ENCODE measurements at places on chromosomes 16 and 17.

DNA sequence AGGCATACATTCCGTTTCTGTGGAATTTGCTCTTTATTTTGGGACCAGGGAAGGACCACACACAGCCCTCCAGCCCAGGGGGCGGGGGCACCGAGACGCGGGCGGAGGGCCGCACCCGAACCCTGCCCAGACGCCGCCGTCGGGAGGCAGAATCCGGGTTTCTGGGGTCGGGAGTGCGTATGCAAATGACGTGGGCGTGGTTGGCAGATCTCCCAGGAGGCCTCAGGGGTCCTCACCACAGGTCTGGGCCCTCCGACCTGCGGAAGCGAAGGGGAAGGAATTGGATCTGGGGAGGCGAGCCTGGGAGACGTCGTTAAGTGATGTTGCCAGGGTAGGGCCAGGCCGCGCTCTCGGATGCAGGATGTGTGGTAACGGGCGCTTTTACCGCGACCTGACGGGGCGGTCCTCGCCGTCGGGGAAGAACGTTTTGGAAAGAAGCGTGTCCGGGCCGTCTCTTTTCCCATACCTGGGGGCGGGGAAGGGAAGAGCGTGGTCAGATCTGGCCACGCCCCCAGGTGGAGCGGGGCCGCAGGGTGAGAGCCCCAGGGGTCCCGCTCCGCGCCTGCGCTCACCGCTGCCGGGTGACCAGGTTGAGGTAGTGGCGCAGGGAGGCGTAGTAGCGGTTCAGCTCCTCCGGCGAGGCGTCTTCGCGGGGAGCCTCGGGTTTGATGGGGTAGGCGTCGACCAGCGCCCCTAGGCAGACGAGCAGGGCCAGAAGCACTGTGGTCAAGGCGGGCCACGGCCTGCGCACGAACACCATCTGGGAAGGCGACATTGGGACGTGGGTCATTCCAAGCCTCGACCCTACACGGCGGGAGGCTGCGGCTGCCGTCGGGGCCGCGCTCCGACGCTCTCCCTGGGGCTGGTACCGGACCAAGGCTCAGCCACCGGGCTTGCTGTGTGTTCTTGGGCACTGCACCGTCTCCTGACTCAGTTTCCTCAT, 745 bp downstream of the PYY start:
- peaks cover 2% of the 10 kb centered on the region for H3K4me1 ChIP-seq
- no peak for DNase-seq

- no peak overlapping the region for H3K4me3 ChIP-seq
- H3K27me3 ChIP-seq = peaks cover 13% of the 10 kb centered on the region
- H3K4me1 ChIP-seq = no peaks in the 10 kb centered on the region
- H3K36me3 ChIP-seq = no peaks in the 10 kb centered on the region
- H3K27ac ChIP-seq = no peak overlapping the region
Measured at GRCh38 chr16:88378401-88378800, 4.4 kb upstream of the ZNF469 start.

GRCh38 chr17:19619705-19620325, 28.7 kb upstream of the ALDH3A2 start:
- H3K36me3 ChIP-seq = no peaks in the 10 kb centered on the region
- no peaks in the 10 kb centered on the region for H3K4me1 ChIP-seq

- no peaks in the 10 kb centered on the region for H3K36me3 ChIP-seq
- no peak overlapping the region for H3K4me3 ChIP-seq
- no peak overlapping the region for H3K27ac ChIP-seq
- no peaks in the 10 kb centered on the region for H3K27me3 ChIP-seq
Measured at GRCh38 chr16:3467921-3468320, 24.4 kb downstream of the NAA60 start.

DNA sequence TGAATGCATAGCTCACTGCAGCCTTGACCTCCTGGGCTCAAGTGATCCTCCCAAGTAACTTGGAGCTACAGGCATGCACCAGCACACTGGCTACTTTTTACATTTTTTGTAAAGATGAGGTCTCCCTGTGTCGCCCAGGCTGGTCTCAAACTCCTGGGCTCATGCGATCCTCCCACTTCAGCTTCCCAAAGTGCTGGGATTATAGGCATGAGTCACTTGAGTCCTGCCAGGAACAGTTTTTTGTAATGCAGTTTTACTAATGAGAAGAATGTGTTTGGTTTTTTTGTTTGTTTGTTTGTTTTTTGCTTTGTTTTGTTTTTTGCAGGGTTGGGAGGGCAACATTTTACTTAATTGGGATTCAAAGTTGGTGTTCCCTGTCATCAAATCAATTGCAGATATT, 22.2 kb downstream of the SOST start:
- no peak overlapping the region for H3K27ac ChIP-seq
- peaks cover 5% of the 10 kb centered on the region for H3K36me3 ChIP-seq
- H3K27me3 ChIP-seq = peaks cover 54% of the 10 kb centered on the region
- H3K4me3 ChIP-seq = no peak overlapping the region

DNA sequence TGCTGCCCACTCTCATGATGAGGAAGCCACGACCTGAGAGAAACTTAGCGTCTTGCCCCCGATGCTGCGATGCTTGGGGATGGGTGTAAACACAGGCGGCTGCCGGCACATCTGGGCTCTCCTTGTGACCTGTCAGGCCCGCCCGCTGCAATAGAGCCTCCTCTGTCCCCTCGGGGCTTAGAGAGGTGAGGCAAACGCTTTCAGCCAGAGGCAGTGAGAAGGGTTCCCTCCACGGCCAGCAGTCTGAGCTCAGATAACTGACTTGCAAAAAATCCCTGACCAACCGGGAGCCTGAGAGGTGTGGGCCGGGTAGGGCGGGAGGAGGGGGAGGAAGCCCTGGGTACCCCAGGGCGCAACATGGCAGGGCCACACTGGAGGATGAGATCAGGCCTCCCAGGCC, 260.6 kb downstream of the C16orf95 start:
- no peak overlapping the region for H3K27ac ChIP-seq
- peaks cover 2% of the 10 kb centered on the region for H3K36me3 ChIP-seq
- no peaks in the 10 kb centered on the region for H3K4me1 ChIP-seq
- no peak overlapping the region for H3K4me3 ChIP-seq
- H3K27me3 ChIP-seq = peaks cover 46% of the 10 kb centered on the region
- DNase-seq = no peak

- no peaks in the 10 kb centered on the region for H3K4me1 ChIP-seq
- H3K27me3 ChIP-seq = no peaks in the 10 kb centered on the region
- peaks cover 9% of the 10 kb centered on the region for H3K36me3 ChIP-seq
- no peak overlapping the region for H3K4me3 ChIP-seq
- no peak for DNase-seq
Measured at GRCh38 chr16:80611930-80612327, 71.1 kb downstream of the DYNLRB2 start.

DNA sequence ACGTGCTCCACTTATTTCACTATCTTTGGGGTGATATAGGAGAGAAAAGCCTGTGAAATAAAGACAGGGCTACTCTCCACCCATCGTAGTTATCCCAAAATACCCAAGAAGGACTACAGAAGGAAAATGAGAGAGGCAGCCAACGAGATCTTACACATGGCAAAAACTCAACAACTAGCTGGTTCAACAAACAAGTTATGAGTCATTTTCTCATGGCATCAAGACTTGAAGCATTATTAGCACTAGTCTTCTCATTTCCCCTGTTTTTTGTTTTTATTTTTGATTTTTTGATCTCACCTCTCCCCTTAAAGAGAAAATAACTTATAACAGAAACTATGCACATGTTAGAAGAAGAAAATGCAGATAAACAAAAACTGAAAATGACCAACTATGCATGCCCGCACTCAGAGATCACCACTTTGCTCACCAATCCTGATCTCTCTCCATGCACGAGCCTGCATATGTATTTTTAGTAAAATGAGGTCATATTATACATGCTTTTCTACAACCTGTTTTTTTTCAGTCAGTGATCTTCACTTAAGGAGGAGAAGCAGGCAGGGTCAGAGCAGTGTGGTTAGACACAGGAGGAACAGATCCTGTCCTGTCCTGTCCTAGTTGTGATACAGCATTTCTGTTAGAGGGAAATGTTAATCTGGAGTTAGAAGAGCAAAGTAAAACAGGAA, 22.8 kb downstream of the FAM117A start:
- peaks cover 73% of the 10 kb centered on the region for H3K4me1 ChIP-seq
- peak overlapping the region; percentile 98 for H3K27ac ChIP-seq
- H3K27me3 ChIP-seq = no peaks in the 10 kb centered on the region
- DNase-seq = no peak
- H3K4me3 ChIP-seq = peak overlapping the region; percentile 88
- H3K36me3 ChIP-seq = peaks cover 5% of the 10 kb centered on the region

GRCh38 chr17:54920819-54921218, 20.2 kb downstream of the TOM1L1 start:
- no peak for DNase-seq
- no peak overlapping the region for H3K4me3 ChIP-seq
- H3K27me3 ChIP-seq = peaks cover 9% of the 10 kb centered on the region
- H3K4me1 ChIP-seq = no peaks in the 10 kb centered on the region

- H3K4me1 ChIP-seq = peaks cover 37% of the 10 kb centered on the region
- peaks cover 2% of the 10 kb centered on the region for H3K36me3 ChIP-seq
- DNase-seq = no peak
Measured at GRCh38 chr17:82303944-82304808, 13.2 kb downstream of the CD7 start.

DNA sequence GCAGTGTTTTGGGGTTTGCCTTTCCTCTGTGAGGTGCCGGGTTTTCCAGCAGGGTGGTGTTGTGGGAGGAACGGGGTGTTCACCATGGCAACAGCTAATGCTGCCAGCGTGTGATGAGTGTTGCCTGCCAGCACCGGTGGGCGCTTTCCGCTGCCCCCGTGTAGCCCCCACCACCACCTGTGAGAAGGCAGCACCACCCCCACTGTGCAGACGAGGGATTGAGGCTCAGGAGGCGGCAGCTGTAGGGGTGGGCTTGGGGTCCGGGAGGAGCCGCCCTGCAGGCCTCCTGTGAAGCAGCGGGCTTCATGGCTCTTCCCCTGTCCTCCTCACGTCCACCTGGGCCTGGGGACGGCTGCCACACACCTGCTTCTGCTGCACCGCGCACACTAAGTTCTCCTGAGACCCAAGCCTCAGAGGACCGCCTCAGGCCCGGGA, 5.2 kb downstream of the RAB40C start:
- no peak for DNase-seq
- H3K4me1 ChIP-seq = peaks cover 29% of the 10 kb centered on the region
- H3K27me3 ChIP-seq = no peaks in the 10 kb centered on the region
- H3K36me3 ChIP-seq = no peaks in the 10 kb centered on the region
- no peak overlapping the region for H3K4me3 ChIP-seq

DNA sequence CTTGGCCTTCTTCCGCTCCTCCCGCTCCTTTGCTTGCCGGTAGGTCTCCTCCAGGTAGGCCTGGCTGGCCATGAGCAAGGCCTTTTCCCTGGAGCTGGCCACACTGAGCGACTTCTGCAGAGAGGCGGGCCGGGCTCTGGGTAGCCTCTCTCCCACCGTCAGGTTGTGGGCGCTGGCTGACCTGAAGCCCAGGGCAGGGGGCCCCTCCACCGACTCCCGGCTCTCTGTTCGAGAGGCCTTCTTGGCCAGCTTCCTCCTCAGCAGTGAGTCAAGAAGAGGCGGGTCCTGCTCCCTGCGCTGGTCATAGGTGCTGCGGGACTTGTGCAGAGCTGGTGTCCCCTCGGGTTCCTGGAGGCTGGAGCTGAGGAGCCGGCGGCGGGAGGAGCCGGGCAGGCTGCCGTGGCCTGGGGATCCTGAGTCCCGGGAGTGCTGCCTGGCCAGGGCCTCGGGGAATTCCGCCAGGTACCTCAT, 12.8 kb downstream of the GPR179 start:
- H3K36me3 ChIP-seq = peaks cover 7% of the 10 kb centered on the region
- peaks cover 51% of the 10 kb centered on the region for H3K27me3 ChIP-seq

DNA sequence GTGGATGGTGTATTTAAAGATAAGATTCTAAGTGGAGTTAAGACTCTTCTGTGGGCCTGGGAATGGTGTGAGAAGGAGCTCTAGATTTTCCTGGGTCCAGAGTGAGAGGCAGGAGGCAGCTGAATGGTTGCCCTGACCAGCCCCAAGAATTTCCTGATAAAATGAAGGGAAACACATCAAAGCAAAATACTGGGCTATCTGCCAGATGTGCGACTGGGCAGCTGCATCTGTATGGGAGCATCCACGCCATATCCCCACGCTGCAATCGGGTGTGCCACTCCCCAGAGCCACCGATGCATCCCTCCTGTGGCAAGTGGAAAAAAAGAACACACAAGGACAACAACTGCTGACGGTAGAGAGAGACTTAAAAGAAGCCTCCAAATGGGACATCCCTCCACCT, 84.3 kb upstream of the COX10 start:
- no peak overlapping the region for H3K27ac ChIP-seq
- peaks cover 10% of the 10 kb centered on the region for H3K36me3 ChIP-seq
- DNase-seq = no peak
- no peak overlapping the region for H3K4me3 ChIP-seq
- H3K4me1 ChIP-seq = peaks cover 4% of the 10 kb centered on the region

GRCh38 chr16:54050459-54051210, 236.0 kb downstream of the IRX3 start:
- no peak overlapping the region for H3K4me3 ChIP-seq
- H3K36me3 ChIP-seq = no peaks in the 10 kb centered on the region
- DNase-seq = no peak
- peaks cover 5% of the 10 kb centered on the region for H3K4me1 ChIP-seq

DNA sequence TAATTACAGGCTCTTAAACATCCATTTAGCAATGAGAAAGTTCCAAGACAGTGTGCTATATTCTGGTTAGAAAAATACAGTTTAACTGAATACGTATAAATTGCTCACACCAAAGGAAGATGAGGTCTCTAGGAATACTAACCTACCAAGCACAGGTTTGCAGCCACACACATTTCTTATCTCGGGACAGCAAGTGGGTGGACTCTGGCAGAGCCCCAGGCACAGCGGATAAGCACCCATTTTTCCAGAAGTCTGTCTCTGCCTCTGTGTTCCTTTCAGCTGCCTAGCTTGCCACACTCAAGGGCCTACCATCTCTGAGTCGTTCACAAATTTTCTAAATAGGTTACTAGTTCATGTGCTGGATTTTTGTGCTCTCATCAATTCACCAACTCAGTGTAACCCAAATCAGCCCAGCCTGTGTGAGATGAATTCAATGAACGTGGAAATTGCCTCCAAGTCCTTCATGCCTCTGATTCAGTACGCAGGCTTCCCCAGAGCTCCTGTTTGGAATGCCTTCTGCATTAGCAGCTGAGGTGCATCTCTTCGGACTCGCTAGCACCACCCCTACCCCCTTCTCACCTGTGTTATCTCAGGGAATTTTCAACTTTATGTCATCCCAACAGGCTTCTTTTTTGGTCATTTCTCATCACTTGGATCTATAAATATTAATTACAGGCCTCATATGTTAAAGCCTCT, 581.0 kb upstream of the CDH11 start:
- DNase-seq = no peak
- H3K36me3 ChIP-seq = no peaks in the 10 kb centered on the region
- no peak overlapping the region for H3K27ac ChIP-seq
- H3K4me3 ChIP-seq = no peak overlapping the region
- H3K4me1 ChIP-seq = no peaks in the 10 kb centered on the region

- H3K27ac ChIP-seq = peak overlapping the region; percentile 12
- H3K27me3 ChIP-seq = peaks cover 31% of the 10 kb centered on the region
Measured at GRCh38 chr17:36791942-36792475, 145.3 kb upstream of the LHX1 start.

- H3K4me3 ChIP-seq = no peak overlapping the region
- peak overlapping the region; percentile 9 for H3K27ac ChIP-seq
- H3K27me3 ChIP-seq = no peaks in the 10 kb centered on the region
- no peak for DNase-seq
Measured at GRCh38 chr17:29533976-29534375, 32.9 kb downstream of the ABHD15 start.

All from T-helper 17 cell (primary cell).